ENCODE measurements at places on chromosomes 6 and 20. TPM values are rescaled to one million over a fixed set of nuclear protein-coding genes. Genes with fewer than 3 reads are reported as not detected.

Gene ENPP5
- 8.7 TPM for polyA plus RNA-seq

Gene RHAG
- 2.0 TPM for polyA plus RNA-seq

DNA sequence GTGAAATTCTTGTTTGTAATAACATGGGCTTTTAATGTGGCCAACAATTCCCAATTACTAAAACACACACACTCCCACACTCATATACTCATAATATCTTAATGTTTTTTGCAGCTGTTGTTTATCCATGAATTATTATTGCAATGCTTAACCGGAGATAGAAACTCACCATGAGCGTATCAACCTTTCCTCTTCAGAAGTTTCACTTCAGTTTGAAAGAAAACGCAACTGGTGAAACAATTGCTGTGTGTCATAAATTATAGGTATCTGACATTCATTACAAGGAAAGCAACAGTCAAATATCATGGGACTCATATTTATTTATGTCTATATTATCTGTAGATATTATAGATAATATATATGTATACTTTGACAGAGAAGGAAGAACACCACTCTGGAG is 104.1 kb downstream of the HDGFL1 start:
- DNase-seq: no peak

DNA sequence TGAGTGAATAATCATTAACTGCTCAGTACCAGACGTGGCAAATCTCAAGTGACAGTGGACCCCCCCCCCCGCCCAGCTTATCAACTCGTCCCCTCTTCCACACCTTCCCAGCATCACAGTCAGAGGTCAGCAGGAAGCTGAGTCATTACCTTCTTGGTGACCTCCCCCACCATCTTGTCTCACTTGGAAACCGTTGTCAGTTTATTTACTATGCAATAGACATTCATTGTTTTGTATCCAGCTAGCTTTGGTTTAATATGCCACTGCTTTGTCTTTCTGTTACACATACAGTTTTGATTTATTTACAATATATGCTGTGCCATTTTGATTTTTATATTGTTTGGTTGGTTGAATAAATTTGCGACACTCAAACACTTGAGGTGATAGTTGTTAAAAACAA is 158.1 kb downstream of the QKI start:
- DNase-seq: no peak

Measured in left lung (tissue), 14 donors.